Fibroblast of skin of right quadriceps (primary cell): ENCODE measurements at places on chromosomes 3 and 15.

GRCh38 chr15:20340331-20340811 lies 201.2 kb downstream of the GOLGA6L6 start:
- DNase-seq: no peak

GRCh38 chr3:142021127-142021526 lies 128.2 kb downstream of the TFDP2 start:
- DNase-seq: no peak

DNA sequence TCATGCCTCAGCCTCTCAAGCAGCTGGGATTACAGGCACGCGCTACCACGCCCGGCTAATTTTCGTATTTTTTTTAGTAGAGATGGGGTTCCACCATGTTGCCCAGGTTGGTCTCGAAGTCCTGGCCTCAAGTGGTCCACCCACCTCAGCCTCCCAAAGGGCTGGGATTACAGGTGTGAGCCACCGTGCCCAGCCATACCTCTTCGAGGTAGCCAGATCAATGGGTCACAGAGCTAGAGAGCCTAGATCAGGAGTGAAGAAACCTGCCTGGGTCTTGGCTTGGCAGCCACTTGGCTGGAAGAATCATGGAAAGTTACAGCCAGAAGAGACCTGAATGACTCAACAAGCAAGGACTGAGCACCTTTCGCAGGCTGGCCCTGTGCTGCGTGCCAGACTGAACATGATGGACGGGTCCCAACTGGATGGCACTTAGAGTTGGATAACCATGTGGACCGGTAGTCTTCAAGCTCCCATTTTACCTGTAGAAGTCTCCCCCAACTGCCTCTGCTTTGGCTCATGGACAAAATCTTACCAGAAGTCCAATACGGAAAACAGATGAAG lies 29.7 kb downstream of the GNB5 start:
- DNase-seq: no peak

DNA sequence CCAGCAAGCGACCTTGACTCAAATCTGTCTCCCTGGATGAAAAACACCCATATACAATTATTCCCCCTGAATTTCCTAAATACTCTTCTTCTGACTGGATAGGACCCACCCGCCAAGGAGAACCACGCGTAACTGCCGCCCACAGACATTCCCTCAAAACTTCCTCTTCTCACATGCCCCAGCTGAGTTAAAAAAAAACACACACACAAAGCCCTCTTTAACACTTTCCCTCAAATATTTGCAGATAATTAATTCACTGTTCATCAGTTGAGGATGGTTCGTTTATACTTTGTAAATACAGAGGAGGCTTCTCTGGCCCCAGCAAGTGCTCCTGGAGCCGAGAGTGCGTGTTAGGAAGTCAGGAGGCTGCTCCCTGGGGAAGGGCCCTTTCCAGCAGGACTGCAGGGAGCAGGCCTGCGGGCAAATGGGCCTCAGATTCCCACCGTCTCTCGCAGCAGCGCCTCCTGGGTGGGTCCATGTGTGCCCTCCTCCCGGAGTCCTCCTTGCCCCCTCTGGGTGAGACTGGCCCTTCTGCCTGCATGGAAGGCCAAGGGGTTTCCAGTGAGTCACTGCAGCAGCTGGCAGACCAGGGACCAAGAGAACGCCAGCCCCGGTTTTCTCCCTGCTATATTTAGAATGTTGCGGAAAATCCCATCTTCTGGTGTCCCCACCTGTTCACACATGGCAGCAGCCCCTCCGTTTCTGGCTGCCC lies 46.8 kb downstream of the MGLL start:
- DNase-seq: peak; percentile 66

DNA sequence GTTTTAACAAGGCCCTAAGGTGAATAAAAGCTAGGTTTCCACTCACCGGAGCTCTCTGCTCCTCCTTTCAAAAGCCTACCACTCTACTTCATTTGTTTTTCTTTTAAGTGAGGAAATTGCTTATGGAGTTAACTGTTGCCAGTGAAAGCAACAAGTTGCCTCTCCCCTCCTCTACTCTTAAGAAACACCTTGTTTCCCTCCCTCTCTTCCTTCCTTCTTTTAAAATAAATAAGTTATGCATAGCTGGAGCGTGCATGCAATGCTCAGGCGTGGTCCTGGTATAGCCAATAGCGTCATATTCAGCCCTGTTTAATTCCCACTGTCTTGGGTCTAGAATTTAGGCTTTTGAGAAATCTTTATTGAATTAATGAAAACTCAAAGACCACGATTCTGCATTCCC lies 101.1 kb upstream of the IGF1R start:
- DNase-seq: no peak

GRCh38 chr3:120821426-120821825 lies 78.9 kb downstream of the GTF2E1 start:
- no peak for DNase-seq

DNA sequence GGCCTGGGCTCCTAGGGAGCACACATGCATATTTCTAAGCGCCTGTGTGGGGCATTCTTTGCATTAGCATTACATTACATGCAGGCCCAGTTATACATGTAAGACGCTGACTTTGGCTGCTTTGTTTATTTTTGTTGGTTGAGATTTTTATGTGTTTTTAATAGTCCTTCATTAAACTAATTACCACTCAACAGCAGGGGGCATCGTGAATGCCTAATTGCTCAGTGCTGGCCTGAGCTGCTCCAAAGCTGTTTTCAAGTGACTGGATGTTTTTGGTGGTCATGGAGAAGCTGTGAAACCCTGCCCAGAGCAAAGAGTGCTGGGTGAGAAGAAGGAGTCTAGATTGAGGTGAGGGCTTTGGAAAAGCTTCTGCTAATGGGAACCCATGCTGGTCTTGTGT lies 41.5 kb downstream of the GPD1L start:
- peak; percentile 41 for DNase-seq

DNA sequence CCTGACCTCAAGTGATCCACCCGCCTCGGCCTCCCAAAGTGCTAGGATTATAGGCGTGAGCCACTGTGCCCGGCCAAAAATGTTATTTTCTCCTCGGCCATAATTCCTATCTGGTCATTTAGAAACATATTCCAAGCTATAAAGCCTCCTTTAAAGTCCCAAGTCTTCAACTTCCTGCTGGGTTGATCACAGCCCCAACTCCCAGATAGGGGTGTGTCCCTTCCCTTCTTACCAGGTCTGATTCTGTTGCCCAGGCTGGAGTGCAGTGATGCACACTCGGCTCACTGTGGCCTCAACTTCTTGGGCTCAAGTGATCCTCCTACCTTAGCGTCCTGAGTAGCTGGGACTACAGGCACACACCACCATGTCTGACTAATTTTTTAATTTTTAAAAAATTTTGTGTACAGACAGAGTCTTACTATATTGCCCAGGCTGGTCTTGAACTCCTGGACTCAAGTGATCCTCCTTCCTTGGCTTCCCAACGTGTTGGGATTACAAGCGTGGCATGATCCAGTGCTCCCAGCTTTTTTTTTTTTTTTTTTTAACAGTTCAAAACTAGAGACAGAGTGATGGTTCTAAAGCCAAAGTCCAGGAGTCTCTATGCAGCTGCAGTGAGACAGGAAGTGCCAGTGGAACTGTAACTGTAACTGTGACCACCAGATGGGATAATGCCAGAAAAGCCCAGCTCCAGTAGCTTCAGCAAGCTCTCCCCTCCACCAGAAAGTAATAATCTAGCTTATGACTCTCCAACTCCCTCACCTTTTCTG lies 8.2 kb upstream of the PRKAR2A start:
- no peak for DNase-seq

DNA sequence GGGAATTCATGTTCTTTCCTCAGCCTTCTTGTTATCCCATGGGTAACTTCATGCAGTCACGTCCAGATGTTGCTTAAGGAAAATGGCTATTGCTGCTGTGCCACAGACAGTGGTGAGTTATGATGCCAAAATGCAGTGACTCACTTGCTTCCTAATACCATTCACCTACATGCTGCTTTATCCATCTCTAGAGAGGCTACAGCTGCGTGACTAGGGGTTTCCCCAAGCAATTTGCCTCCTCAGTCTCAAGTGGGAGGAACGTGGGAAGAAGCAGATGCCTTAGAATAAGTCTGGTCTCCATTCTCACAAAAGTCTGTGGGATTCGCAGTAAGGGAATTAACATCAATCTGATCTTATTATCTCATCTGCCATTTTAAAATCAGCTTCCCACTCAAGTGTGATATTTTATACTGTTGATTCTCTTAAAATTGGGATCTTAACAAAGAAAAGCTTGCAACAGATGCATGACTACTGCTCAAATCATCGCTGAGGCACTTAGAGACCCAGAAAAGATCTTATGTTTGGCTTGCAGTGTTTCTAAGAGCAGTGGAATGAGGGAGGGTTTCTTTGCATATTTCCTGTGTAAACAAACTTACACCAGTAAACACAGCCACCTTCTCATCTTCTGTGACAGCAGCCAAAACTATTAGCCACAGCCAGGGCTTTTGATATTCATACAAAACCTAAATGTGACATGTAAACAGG lies 62.0 kb upstream of the ACP3 start:
- DNase-seq: peak; percentile 68

GRCh38 chr15:57364282-57365007 lies 11.9 kb upstream of the CGNL1 start:
- peak; percentile 17 for DNase-seq

- DNase-seq: no peak
These were observed 68.4 kb downstream of the BFSP2 start for GRCh38 chr3:133468251-133468721.

GRCh38 chr15:80211976-80212375 lies 40.0 kb downstream of the CTXND1 start:
- no peak for DNase-seq

DNA sequence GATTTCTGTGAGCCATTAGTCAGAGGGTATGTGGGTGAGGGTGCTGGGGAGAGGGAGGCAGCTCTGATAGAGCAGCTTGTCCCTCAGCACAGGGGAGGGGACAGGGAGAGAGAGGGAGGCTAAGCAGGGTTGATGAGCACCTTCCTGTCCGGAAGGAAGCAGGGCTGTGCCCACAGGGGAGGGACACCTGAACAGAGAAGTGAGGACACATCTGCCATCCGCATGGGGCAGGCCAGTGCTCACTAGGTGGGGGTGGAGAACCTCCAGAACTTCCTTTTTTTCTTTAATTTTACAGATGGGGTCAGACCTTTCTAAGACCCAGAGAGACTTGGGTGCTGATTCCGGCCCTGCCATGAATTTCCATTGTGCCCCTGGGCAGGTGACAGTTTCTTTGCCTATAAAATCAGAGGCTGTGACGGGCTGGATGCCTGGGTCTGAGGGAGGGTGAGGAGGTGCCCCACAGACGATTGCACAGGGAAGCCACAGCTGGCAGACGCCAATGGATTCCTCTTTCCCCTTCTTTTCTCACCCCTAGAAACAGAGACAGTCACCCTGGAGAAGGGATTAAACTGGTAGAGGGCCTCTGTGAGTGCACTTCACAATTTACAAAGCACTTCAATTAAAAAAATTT lies 4.1 kb upstream of the TGM5 start:
- no peak for DNase-seq

DNA sequence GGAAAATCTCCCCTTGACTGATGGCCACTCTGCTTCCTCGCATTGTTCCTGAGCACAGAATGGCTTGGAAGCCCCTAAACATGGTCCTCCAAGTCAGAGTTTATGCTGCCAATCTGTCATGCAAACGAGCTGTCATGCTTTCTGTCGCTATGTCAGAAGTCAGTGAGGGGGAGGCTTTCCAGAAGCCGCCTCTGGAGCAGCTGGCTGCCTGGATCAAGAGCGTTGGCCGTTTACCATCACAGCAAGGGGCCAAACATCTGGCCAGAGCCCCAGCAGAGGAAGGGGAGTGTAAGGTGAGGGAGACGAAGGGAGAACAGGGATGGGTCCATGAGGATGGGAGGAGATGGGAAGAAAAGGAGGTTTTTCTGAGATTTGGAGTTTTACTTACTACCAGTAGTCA lies 372.6 kb upstream of the NR2F2 start:
- DNase-seq: no peak

GRCh38 chr3:194177141-194177540 lies 41.2 kb downstream of the HES1 start:
- DNase-seq: no peak

GRCh38 chr3:155243512-155243921 lies 50.0 kb downstream of the STRIT1 start:
- peak; percentile 31 for DNase-seq

DNA sequence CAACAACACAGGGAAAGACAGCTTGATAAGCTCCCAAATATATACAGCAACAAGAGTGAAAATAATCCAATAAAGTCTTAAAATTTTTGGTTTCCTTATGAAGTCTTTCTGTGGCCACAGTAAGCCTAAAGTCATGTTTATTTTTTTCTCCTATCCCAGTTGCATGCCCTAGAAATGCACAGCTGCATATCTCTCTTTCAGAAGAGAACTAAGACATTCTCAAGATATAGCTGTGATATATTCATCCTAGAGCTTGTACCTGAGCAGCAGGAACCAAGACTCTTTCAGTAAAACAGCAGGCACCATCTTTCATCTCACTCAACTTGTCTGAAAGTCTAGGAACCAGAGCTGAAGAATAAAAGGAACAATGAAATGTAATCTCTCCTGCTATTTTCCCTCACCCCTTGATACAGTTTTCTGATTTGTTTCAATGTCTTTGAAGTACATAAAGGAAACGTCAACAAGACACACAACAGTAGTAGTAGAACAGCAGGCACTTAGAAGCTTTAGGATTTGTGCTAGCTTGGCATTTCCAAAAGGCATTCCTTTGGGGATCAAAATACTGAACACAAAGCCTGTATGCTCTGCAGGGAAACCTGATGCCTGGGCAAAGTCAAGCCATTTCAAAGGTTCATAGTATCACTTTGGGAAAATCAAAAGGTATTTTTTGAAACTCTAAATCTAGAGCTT lies 536.8 kb downstream of the PYDC2 start:
- DNase-seq: no peak

- DNase-seq: no peak
These were observed 2.2 kb upstream of the GABRG3 start for GRCh38 chr15:26968806-26969205.

DNA sequence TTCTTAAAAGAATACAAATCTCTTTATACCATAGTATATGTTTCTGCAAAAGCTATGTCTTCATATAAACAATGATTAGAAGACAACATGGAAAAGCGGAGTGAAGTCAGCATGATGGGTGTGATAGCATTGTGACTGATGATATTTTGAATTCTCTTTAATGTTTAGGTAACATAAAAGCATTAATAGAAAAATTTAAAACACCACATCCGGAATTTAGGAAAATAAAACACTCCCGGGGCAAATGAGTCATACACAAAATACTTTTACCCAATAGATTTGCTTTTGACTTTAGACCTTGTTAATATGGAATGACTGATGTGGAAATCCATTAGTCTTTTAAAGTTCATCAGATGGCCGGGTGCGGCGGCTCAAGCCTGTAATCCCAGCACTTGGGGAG lies 134.7 kb downstream of the P3H2 start:
- DNase-seq: no peak

- DNase-seq: peak; percentile 76
These were observed 12.2 kb upstream of the SACM1L start for GRCh38 chr3:45677033-45677446.

- no peak for DNase-seq
These were observed 662 bp downstream of the TMEM108 start for GRCh38 chr3:133038731-133039375.

GRCh38 chr3:42176242-42177034 lies 85.3 kb downstream of the TRAK1 start:
- DNase-seq: no peak

GRCh38 chr3:15271785-15272381 lies 60.5 kb downstream of the SH3BP5 start:
- no peak for DNase-seq
